NCI-H1436 (cell line): ENCODE measurements at places on chromosomes 1 and 21.

- no peak for DNase-seq
Observed at GRCh38 chr1:15168479-15168878, 14.9 kb downstream of the TMEM51 start.

DNA sequence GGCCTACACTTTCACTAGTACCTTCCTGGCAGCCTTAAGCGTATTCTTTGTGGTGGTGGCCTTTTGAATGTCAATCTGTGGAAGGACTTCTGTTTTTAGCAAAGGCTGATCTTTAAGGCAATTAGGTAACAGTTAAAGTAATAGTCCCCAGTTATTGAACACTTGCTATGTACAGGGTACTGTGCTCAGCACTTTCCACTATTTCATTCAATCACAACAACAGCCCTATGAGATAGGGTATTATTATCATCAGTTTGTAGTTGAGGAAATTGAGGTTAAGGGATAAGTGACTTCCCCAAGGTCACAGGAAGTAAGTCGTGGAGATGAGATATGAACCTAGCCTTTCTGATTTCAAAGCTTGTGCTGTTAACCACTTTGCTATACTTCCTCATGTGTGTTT lies 185.7 kb downstream of the ST6GALNAC3 start:
- no peak for DNase-seq

GRCh38 chr1:41713557-41714327 lies 205.0 kb downstream of the HIVEP3 start:
- DNase-seq = no peak

DNA sequence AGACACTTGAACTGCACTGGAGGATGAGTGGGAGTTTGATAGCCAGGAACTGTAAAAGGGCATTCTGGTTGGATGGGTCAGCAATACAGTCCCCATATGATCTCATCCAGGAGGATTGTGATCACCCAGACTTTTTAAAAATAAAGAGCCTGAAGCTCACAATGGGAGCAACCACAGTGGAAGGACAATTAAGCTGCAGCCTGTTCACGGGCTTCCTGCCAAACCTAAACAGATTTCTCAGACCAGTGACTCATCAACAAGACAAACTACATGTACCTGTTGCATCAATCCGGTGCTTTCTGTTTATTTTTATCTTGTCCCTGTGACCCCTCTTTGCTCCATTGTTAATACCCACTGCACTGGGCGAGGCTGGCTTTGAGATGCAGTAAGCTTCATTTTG lies 52.3 kb downstream of the PAPPA2 start:
- no peak for DNase-seq
